ENCODE measurements at places on chromosomes 4 and X.
A peak's percentile ranks its signal among the peaks of the same experiment; 100 is the strongest.

DNA sequence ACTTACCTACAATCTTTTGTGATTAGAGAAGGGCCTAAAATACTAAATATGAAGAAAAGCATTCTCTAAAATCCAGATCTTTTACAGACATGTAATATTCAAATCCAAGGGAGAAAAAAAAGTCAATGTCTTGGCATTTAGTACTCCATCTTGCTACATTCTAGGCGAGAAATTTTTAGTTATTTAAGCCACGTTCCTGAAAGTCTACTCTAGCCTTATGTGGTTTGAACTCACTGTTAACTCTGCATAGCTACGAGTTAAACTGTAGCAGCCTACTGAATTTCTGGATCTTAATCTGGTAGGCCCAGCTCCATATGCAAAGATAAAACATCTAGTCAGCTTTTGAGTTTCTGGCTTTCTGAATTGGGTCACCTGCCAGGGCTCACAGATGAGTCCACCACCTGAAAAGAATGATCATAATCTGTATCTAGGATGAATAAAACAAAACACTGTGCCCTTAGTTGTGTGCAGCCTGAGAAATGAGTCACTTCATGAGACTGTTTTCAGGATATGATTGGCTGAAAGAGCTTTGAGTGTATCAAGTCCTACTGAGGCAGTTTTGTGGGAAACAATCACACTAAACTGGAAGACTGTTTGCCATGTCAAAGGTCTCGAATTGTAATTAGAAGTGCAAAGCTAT is 3.2 kb upstream of the NEK1 start:
- no peak for DNase-seq

- DNase-seq = peak; percentile 24
These were observed 454 bp downstream of the BTC start for GRCh38 chr4:74793757-74794381.

- peak; percentile 62 for DNase-seq
These were observed at the start of gene LRCH2 for GRCh38 chrX:115233497-115234455. TSS of gene LRCH2 (minus strand) at chrX:115234096. CDS start at chrX:115234041, 55 bp downstream.

DNA sequence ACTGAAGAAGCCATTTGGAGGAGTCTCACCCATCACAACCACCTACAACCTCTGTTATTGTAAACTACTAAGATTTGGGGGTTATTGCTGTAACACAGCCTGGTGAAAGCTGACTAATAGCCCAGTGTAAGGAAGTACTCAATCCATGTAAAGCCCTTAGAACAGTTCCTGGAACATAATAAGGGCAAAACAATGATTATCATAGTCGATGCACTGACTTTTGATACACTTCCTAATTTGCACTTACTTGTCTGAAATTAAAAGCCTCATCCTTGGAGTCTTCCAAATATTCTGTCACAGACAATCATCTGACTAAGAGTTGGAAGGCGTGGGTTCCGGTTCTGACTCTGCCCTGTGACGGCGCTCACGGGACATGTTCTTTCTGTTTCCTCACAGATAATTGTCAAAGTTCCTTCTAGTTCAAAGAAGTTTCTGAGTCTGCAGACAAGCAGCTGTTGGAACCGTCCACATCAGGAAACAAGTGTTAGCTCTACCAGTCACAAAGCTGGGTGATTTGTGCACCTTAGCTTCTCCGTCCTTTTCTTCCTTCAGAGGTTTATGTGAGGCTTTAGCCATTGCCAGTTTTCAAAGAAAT is 33.4 kb upstream of the RASGEF1B start:
- no peak for DNase-seq

DNA sequence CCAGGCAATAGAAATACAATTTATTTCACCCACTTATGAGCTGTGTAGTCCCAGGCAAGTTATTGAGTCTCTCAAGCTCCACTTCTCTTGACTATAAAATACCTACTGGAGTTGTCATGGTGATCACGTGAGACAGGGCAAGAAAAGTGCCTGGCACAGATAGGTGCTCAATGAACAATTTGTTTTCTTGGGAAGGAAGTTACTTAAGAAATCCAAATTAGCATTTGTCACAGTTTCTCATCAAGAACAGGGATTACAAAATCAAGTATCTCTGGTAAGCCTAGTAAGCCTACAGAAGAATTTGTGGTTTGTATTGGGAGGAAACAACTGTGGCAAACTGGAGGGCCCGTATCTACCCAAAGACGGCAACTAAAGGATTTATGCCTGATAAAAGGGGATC is 37.5 kb upstream of the RASGEF1B start:
- no peak for DNase-seq
